ENCODE measurements at places on chromosomes 12 and 14.

- ATAC-seq = peak; percentile 5
Observed at GRCh38 chr14:103112400-103113243, 10.6 kb upstream of the TNFAIP2 start.

GRCh38 chr12:123398550-123399254 is 14.8 kb downstream of the KMT5A start:
- ATAC-seq = peak; percentile 30

DNA sequence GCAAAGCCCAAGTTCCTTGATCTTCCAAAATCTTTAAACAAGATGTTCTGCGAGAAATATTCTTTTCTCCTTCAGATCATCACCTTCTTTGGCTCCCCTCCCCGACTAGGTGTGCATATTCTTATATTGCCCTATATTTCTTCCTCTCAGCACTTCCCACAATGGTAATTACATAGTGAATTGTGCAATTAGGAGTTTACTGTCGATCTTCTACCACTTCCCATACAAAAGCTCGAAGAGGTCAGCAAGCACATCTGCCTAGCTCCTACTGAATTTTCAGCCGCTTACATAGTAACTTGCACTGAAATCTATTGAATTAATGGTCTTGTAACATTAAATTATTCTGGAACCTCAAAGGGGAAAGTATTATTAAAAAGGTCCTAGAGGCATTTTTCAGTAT is 16.7 kb downstream of the OSBPL8 start:
- ATAC-seq = no peak

DNA sequence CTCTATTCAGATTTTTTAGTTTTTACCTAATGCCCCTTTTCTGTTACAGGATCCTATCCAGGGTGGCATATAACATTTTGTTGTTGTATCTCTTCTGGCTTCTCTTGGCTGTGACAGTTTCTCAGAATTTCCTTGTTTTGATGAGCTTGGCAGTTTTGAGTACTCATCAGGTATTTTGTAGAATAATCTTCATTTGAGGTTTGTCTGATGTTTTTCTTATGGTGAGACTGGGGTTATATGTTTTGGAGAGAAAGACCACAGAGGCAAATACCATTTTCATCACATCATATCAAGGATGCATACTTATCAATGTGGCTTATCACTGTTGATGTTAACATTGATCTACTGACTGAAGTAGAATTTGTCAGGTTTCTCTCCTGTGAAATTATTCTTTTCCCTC is 14.0 kb upstream of the LYZ start:
- ATAC-seq = no peak

DNA sequence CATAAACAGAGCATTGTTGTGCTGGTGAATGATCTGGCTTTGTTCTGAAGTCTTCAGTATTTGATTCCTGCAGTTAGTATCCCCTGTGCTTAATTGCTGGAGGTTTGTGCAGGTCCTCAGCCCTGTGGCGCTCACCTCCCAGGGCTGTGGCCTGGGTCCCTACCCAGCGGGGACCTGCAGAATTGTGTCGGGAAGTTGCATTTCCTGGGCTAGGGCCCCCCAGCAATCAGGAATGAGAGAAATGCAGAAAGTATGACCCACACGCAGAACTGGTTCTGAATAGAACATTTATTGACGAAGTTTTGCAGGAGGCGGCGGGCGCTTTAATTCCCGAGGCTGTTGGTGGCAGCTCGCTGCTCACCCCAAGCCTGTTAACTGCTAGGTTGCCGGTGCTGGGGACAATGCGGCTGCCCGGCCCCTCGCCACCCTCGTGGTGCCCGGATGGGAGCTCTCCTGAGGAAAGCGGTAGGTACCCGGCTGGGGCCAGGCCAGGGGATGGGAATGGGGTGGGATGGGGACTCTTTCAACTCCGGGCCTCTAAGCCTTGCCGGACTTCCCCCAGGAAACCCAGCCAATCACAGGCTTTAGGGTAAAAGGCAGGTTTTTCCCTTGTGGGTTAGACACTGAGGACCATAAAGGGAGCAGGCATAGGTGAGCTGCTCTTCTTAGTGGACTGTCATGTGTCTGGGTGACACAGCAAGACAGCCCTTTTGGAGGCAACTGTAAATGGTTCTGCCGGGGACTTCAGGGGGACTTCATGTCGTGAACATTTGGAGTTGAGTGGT is 11.6 kb downstream of the PLEKHG3 start:
- ATAC-seq = no peak

GRCh38 chr12:2336409-2336829 is 283.6 kb downstream of the CACNA1C start:
- ATAC-seq = peak; percentile 91

DNA sequence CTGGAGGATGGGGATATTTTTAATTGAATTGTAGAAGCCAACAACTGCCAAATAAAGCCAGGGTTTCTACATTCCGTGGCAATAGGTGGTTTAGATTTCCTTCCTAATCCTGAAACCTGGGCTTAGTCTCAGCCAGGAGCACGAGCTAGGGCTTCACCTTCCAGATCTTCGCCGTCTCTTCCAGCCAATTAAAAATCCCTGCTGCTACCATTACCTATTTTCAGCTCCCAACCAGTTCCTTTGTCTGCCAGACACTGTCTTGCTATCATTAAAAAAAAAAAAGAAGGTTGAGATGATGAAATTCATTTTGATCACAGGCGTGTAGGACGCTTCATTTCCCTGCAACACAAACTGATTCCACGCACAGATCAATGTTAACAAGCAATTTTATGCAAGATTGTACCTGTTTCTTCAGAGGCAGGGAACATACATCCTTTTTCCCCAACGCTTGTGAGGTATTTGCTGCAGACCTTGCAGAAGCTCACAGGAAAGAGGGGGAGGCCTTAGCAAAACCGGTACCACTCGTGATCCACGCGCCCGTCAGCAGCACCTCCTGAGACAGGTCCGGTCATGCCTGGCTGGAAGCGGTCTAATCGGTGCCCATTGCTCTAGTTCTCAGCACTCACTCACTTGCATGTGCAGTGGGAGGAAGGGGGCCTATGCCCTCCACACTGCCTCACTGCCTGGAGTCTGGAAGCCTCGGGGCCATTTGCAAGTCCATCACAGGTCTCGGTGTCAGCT is 65.1 kb downstream of the SLC6A12 start:
- peak; percentile 35 for ATAC-seq

GRCh38 chr12:116319898-116320621 is 42.6 kb upstream of the MED13L start:
- peak; percentile 52 for ATAC-seq

DNA sequence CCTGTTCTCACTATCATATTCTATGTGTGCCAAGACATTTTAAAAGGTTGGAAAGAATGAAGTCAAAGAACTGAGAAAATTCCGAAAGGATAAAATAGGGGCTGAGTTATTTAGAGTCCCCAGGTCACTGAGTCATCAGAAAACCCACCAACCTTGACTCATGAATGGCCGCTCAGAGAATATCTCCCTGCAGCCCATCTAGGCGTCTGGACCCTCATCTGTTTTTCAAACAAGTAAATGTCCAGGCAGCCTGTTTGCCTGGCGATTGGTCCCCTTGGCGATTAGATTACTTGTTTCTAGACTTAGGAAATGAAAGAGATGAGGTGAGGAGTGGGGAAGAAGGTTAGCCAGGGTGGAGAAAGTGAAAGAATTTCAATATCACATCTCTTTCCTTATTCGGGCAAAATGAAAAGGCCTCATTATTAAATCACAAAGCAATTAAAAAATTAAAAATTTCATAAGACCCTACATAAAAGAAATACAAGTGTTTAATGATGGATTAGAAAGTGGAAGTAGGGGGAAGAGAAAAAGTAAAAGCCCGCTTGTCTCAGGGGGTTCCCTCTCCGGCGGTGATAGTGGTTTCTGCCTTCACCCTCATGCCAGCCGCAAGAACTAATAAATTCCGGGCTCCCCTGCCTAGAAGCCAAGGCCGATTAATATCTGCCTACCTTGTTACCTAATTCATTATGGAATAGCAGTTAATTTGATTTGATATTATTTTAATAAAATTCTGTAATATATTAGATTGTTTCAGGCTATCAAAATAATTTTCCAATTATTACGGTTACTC is 415.9 kb downstream of the BCL11B start:
- no peak for ATAC-seq

DNA sequence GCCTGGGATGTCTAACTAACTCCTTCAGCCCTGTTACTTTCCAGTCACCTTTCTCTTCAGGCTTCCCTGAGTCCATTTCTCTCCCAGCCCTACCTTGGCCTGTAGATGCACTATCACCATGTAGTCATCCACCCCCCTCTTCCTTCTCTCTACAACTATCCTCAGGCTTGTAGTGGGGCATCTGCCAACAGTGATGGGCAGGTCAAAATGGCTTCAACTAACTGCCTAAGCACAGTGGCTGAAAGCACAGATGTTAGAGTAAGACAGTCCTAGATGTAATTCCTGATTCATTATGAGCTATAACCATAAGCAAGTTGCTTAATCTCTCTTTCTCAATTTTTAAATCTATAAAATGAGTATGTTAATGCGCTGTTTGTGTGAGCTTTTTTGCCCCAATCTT is 133.6 kb upstream of the NAV3 start:
- ATAC-seq = no peak

- ATAC-seq = peak; percentile 50
Observed at GRCh38 chr14:85531587-85532373, 1.8 kb downstream of the FLRT2 start.

DNA sequence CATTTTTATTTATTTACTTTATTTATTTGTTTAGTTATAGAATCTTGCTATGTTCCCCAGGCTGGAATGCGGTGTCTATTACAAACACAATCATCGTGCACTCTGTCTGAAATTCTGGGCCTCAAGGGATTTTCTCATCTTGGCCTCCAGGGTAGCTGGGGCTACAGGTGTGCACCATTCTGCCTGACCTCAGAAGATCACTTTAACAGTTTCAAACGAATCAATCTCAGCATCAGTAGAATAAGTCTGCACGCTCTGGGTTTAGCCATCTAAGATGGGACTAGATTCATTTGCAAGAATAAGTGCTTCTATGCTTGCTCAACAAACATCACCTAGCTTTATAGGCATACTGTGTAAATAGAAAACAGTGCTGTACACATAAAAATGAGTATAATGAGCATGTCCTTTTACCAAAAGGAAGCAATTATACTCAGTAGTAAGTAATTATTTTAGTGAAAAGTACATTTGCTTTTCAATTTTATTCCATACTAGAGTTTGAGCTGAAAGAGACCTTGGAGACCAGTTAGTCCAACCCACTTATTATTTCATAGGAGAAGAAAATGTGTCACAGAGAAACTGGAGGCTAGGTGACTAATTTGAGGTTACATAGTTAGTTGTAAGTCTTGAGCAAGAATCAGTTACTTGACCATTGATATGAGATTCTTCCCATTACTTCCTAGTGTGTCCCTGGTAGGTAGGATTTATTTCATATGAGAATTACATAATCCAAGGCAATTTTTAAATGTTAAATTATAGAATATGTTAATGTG is 456.5 kb upstream of the LMO3 start:
- ATAC-seq = no peak

Data from esophagus mucosa (tissue), 1 donor.